Aorta (tissue), 5 donors: ENCODE measurements at places on chromosomes 4 and X. TPM values are rescaled to one million over a fixed set of nuclear protein-coding genes. Genes with fewer than 3 reads are reported as not detected.

MID2 gene
- total RNA-seq = 25.9 TPM

CABS1 gene
- total RNA-seq = not detected

CENPVL2 gene
- not detected for total RNA-seq

VBP1 gene
- total RNA-seq = 24.6 TPM

- DNase-seq = no peak
Measured at GRCh38 chrX:30153881-30154260, 61.5 kb upstream of the MAGEB2 start.

DNA sequence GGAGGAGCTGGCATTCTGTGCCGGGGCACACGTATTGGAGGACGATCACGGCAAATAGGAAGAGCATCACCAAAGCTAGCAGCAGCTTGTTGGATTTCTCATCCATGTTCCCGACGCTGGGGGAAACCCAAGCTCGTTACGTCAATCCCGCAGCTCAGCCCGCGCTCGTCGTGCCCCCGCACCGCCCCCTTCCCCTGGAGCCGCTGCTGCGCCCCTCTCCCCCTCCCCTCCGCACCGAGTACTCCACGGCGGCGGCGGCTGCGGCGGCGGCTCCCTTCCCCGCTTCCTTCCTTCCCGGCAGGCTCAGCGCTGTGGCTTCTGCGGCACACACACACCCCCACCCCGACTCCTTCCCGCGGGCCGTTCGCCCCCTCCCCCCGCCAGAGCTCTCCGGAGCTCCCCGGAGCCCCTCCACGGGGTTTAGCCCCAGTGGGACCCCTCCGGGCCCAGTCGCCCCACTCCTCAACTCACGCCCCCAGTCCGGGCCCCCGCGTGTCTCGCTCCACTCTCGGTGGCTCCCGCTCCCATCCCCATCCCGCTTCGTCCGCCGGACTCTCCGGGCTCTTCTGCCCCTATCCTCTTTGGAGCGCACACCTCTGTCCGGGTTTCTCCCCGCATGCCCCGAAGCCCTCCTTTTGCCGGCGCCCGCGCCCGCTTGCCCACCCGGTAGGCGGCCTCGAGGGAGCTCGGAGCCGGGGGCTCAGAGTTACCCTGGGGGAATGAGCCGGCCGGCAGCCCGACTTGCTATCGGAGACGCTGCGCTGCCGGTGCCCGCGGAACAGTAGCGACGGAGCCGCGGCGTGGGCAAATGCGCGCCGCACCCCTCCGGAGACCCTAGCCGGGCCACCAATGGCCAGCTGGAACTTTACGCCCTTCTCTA is 978 bp downstream of the HS6ST2 start:
- no peak for DNase-seq

DNA sequence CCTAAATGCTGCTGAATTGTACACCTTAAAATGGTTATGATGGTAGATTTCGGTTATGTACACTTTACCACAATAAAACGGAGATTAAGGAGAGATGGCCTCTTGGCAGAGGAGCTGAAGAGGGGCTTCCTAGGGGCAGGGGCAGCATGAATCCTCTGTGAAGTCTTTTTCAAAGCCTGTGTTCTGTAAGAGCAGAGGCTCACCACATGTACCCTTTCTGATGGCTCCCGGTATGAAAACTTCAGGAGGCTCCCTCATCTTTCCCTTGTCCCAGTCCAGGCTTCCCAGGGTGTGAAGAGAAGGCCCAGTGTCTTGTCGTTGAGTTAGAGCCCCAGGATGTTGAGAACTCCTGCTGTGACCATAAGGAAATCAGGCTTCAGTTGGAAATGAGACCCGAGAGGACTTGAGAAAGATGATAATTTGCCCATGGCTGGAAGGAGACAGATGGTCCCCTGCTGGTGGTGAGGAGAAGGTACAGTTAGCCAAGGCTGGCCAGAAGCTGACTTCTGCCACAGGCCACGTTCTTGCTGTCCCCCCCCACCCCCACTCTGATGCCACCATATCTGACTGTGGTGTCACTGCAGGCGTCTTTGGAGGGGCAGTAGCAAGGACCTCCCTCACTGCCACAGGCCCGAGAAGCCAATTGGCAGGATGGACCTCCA is 31.8 kb upstream of the MTM1 start:
- DNase-seq = no peak

DNA sequence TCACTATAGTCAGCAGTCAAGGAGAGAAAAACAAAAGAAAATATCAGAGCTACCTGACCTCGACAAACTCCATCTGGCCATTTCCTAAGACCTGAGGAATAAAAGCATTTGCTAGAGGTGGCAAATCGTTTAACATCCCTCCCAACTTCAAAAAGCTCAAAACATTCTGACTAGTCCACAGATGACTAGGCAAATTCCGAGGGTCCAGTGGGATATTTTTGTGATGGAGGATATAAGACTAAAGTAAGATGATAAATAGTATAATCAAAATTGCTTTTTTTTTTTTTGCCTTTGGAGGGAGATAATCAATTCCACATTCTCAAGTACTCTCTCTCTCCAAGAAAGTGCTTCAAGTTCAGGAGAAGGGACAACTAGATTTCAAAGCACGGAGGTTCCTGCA is 119.1 kb upstream of the ETNPPL start:
- no peak for DNase-seq

GRCh38 chr4:84578540-84579402 is 4.2 kb upstream of the CDS1 start:
- no peak for DNase-seq

DNA sequence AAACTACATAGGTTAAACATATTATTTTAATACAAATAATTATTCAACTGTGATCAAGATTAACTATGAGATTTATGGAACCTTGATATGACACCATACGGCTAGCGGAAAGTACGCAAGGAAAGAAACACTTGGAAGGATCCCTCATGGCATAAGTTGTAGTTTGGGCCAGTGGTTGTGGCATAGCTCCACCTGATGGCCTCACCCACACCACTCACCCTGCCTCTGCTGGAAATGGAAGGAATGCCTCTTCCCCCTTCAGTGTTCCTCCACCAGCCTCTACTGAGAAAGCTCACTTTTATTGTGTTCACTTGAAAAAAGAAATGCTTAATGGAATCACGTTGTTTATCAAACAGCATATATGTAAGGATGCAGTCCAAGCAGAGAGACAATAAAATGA is 86.4 kb downstream of the BMP15 start:
- DNase-seq = no peak

- DNase-seq = no peak
Measured at GRCh38 chr4:55500072-55500471, 46.6 kb downstream of the CLOCK start.

DNA sequence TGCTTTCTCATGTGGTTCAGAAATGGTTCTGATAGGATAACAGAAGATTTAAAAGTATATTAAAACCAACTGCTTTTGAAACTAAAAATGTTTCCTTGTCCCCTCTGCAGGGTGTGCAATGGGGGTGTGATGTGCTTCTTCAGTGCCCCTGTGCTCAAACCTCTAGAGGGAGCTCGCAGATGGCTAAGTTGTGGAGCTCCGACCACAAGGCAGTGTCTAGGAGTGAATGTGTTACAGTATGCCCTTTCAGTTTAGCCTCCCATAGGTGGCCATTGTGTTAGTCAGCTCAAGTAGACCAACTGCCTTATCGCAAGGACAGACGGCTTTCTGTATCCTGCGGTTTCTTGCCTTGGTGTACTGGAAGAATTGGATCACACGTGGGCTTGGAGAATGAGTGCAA is 130.5 kb downstream of the TENT5D start:
- no peak for DNase-seq
